Activated CD8-positive, alpha-beta memory T cell treated with anti-CD3 and anti-CD28 coated beads for 48 hours (primary cell): ENCODE measurements at places on chromosomes 4 and X.

GRCh38 chr4:128512767-128513322, 225.2 kb upstream of the PGRMC2 start:
- DNase-seq, result no peak

GRCh38 chr4:185774131-185774653, 37.8 kb downstream of the SORBS2 start:
- DNase-seq, result no peak

GRCh38 chr4:22595684-22596083, 79.8 kb upstream of the ADGRA3 start:
- no peak for DNase-seq

DNA sequence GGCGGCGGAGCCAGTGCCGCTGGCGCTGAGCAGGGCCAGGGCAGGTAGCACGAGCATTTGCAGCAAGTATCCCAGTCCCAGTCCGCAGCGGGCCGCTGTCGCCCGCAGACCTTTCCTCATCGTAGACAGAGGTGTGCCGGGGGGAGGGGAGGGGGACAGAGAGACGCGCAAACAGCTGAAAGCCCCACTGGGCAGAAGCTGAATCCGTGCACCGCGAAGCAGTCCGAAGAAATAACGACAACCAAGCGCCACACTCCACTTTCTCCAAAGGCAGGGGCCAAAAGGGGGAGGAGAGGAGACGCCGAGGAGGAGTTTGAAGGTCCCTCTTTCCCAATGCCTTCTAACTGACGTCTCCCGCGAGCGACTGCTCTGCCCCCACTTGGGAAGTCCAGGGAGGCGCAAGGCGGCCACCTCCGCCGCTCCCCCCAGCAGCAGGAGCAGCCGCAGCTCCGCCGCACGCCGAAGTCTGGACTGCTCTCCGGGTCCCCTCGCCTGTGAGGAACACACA, at the start of gene UNC5C:
Gene UNC5C (minus strand): TSS at position 236 of the 508 bp plus-strand sequence.
- no peak for DNase-seq

GRCh38 chrX:72048510-72049455, 82.9 kb downstream of the RTL5 start:
- no peak for DNase-seq

GRCh38 chrX:118652717-118653116, 74.7 kb upstream of the IL13RA1 start:
- no peak for DNase-seq

- no peak for DNase-seq
Measured at GRCh38 chr4:104941661-104942062, 205.0 kb upstream of the TET2 start.

GRCh38 chr4:183700407-183700806, 41.3 kb downstream of the TRAPPC11 start:
- no peak for DNase-seq

DNA sequence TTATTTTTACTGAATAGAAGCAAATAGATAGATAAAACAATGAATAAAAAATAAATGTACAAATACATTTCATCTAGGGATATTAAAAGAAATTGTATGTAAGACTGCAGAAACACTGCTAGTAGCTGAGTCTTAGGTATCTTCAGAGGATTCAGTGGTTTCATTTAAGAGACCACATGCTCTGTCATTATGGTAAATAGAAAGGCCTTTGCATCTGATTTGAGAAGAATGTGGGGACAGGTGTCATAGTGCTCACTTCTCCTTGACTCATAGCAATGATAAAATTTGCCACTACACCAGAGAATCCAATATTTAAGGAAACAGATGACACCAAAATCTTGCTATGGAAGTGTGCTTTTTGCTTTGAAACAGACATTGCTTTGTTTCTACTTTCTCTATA, 59.8 kb upstream of the PPP1R2C start:
- DNase-seq, result no peak

DNA sequence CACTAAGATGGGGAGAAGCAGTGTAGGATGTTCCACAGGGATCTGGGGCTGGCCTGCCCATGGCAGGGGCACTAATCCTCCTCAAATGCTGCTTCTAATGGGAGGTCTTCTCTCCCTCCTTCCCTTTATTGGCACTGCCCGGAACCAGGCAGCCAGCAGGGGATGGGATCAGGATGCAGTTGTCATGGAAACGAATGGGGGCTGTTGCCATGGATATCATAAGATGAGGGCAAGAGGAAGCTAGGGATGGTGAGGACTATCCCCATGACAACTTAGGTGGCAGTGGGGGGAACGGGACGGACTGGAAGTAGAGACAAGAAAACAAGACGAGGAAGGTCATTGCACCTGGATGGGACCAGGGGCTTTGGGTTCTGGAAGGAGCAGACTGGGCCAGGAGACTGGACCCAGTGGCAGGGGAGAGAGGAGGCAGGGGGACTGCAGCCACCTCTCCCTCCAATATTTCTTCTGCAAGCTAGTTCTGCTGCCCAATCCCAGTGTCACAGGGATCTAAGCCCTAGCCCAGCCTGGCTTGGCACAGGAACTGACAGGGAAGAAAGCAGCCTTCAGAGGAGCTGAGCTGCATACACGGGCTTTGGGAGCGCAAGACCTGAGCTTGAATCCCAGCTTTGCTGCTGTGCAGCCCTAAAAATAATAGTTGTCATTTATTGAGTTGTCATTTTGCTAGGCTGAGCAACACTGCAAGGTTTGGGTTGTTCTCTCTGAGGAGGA, 19.0 kb downstream of the IQSEC2 start:
- DNase-seq, result no peak

- no peak for DNase-seq
Measured at GRCh38 chrX:16653424-16653823, 3.5 kb downstream of the S100G start.

DNA sequence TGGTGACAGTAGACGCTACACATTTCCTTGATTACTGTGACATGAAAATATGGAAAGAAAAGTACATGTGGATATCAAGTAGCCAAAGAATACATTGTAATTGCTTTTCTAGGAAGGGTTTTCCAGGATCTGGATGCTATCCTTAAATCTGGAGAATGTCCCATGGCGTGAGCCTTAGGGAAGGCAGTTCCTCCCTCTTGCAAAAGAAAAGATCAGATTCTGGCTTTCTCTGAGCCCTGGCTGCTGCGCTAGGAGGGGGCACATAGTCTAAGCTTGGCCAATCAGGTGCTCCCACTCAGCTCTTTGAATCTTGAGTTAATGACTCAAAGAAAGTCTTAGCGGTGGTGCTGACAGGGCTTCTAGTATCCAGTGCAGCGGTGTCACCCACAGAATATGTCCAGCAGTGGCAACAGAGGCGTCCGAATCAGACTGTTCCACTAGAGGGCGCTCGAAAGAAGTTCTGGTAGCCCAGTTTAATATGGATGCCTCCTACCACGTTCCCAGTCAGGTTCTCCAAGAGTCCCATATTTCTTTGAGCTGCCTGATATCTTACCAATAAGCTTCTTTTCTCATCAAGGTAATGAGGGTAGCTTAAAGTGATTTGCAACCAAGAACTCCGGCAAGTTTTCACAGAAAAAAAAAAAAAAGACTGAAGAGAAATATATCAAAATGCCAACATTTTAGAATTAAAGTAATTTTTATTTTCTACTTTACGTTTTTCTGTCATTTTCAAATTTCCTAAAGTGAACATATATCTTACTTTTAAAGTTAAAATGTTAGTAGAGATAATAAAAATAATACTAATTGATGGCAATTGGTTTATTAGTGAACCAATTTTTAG, 213.4 kb upstream of the S100G start:
- peak; percentile 36 for DNase-seq

GRCh38 chr4:6123541-6123940, 76.8 kb downstream of the JAKMIP1 start:
- DNase-seq, result no peak

DNA sequence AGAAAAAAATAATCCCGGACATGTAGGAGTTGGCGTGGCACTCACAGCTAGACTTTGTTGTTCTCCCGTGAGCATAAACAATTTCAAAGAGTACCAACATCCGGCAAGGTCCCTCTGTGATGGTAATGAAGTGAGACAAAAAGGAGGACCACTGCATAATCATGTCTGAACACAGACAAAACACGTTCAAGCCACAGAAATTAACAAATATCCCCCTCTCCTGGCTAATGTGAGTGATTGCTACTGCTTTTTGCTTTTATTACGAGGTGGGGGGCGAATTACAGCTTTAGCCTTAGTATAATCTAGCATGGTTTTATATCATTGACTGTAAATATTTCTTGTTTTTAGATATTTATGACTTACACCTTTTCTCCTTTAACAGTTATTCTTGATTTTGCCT, 118.5 kb downstream of the PLS3 start:
- DNase-seq, result no peak

DNA sequence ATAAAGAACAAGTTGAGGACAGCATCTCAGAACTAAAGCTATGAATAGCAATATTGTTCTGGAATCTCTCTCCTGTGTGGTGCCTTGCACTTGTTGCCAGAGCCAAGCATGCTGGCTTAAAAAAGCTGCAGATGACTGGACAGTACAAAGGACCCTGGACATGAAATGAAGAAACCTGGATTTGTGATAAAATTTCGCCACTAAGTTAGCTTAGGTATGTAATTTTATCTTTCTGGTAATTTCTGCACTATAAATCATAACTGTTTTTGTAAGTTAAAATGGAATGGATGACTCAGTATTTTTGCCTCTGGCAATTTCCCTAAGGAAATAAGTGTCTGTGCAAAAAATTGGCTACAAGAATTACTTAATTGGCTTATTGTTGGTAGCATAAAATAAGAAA, 317.2 kb downstream of the CAMK2D start:
- no peak for DNase-seq

- DNase-seq, result no peak
Measured at GRCh38 chrX:136268051-136269048, 17.1 kb upstream of the MAP7D3 start.

DNA sequence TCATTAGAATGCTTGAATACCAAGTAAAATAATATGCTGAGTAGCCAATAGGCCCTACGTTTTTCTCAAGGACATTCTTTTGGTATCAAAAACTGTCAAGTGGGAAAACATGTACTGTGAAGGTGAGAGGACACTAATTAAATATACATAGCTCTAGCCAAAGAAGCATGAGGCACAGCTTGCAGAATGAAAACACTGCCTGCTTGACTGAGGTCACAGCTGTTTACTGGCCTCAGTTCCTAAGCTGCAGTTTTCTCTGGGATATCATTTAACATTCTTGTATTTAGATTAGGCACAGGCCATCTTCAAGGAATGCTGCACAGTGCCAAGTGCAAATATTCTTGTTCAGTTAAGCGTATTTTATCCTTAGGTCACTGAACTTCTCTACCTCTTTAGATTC, 78.6 kb downstream of the NAP1L3 start:
- DNase-seq, result no peak

DNA sequence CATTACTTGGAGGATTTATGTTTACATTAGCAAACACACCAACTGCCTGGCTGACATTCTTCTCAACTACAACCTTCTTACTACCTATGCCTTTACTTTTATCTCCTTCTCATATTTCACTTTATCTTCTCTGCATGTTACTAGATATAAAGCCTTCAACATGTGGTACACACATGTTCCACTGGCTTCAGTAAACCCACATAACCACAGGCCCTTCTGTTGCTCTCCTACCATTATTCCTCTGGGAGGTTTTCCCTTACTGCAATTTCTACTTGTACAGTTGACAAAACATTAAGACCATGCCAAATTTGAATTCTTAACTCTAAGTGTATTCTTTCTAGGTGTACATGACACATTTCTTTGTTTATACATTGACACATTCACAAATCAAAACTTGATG, 133.1 kb downstream of the ARAP2 start:
- no peak for DNase-seq

GRCh38 chr4:112120021-112120420, 25.2 kb upstream of the FAM241A start:
- no peak for DNase-seq

DNA sequence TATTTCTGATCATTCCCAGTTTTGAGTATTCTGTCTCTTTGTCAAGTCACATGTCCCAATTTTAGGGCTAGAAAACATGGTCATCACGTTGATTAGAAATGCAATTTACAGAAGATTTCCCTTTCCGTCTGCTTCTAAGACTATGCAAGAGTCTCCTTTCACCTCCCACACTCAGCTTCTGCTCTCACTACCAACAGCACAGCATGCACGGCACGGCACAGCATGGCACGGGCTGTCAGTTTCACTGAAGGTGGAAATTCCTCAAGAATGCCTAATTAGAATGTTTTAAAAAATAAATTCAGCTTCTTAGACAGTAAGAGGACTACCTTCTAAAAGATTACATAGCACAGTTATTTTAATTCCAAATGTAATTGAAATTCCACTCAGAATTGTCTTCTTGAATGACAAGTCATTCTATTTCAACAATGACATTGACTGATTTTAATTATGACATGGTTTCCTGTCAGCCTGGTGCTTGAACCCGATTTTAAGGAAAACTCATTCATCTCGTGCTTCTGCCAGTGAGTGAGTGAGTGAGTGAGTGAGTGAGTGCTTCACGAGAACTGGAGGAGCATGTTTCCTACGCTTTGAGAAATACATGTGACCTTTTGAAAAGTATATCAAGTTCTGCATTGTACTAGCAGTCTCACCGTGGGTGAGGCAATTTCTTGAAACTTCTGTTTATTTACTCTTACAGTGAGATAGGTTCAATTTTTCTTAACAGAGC, 124.8 kb upstream of the SORBS2 start:
- DNase-seq, result no peak

DNA sequence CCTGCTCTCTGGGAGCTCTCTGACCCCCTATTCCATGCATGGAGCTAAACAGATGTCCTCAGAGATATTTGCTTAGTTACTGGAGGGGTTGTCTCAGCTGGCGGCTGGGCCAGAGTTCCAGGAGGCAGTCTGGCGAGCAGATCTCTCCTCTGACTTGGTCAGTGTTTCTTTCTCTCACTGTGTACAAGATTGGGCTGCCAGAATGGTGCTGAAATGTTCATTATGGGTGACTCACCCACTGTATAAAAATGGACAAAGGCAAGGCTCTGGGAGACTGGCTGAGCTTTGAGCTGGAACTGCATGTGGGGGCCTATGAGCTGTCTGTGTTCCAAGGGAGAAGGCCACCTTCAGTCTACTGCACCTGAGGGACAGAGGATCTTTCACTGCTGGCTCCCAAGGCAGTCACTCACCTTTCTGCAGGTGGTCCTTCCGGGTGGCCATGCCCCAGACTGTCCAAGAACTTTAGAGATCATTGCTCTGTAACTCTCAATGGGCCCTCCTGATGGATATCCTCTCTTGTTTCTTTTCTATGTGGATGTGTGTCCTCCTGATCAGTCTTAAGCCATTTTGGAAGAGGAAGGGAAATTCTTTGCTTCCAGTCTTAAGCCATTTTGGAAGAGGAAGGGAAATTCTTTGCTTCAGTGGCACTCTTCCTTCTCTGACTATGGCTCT, 88.2 kb downstream of the CFAP299 start:
- DNase-seq, result no peak

- DNase-seq, result no peak
Measured at GRCh38 chr4:153530284-153530999, 64.3 kb downstream of the TMEM131L start.

- no peak for DNase-seq
Measured at GRCh38 chr4:158033416-158034120, 139.3 kb downstream of the GASK1B start.

DNA sequence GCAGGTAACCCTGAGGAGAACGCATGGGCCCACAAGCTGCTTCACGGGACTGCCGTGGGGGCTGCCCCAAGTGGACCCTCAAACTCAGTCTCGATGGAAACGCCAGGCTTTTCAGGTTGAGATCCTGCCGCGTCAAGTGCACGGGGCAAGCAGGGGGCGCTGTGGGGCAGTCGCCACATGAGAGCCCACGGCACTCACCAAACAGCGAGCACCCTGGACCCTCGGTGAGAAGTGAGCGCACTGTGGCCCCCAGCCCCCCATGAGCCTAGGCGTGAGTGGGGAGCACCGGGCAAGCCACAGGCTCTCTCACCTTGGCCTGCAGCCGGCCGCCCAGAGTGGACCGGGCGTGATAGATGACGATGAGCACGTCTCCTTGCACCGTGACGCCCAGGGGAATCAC, 50.9 kb upstream of the CPLX1 start:
- no peak for DNase-seq

GRCh38 chrX:103831803-103832544, at the start of gene RAB9B:
Gene RAB9B (minus strand): TSS chrX:103832257. CDS start chrX:103825784, 6,473 bp downstream.
- peak; percentile 11 for DNase-seq
